ENCODE measurements at places on chromosomes 6 and 20. TPM values are rescaled to one million over a fixed set of nuclear protein-coding genes. Genes with fewer than 3 reads are reported as not detected.

DNA sequence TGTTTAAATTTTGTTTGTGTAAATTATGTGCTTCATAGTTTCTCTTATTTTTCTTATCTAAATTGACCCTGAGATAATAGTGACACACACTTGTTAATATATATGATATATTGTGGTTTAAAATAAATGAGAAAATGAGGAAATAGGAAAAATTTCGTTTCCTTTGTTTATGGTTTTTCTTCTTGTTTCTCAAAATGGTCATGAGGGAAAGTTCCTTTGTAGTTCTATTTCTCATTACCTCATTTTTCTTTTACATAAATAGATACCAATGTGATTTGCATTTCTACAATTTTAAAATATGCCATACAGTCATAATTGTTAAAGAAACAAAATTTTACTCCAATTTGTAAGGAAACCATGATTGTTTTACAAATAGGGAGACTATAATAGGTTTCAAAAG, 9.2 kb downstream of the OR2A4 start:
- H3K4me3 ChIP-seq: no peak overlapping the region
- H3K27ac ChIP-seq: no peak overlapping the region
- no peaks in the 10 kb centered on the region for H3K4me1 ChIP-seq
- no peaks in the 10 kb centered on the region for H3K27me3 ChIP-seq
- H3K36me3 ChIP-seq: no peaks in the 10 kb centered on the region

DNA sequence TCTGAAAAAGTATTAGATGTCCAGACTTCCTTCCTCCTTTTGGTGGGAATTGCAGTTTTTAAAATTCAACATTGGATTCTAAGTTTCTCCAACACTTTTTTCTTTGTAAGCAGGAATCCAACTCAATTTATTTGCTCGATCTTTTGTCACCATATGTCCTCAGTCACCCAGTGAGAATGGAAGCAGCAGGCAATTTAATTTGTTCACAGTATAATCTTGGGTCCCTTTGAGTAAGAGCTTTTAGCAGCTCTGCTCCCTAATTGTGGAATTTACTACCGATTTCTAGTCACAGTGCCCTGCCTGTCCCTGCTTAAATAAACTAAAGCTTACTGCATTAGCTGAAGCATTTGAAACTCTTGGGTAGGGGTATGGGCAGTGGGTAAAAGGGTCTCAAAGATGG, 98.6 kb downstream of the BTBD3 start:
- H3K4me3 ChIP-seq: no peak overlapping the region
- H3K36me3 ChIP-seq: no peaks in the 10 kb centered on the region
- H3K27me3 ChIP-seq: no peaks in the 10 kb centered on the region
- no peaks in the 10 kb centered on the region for H3K4me1 ChIP-seq
- H3K27ac ChIP-seq: no peak overlapping the region
- DNase-seq: no peak

DNA sequence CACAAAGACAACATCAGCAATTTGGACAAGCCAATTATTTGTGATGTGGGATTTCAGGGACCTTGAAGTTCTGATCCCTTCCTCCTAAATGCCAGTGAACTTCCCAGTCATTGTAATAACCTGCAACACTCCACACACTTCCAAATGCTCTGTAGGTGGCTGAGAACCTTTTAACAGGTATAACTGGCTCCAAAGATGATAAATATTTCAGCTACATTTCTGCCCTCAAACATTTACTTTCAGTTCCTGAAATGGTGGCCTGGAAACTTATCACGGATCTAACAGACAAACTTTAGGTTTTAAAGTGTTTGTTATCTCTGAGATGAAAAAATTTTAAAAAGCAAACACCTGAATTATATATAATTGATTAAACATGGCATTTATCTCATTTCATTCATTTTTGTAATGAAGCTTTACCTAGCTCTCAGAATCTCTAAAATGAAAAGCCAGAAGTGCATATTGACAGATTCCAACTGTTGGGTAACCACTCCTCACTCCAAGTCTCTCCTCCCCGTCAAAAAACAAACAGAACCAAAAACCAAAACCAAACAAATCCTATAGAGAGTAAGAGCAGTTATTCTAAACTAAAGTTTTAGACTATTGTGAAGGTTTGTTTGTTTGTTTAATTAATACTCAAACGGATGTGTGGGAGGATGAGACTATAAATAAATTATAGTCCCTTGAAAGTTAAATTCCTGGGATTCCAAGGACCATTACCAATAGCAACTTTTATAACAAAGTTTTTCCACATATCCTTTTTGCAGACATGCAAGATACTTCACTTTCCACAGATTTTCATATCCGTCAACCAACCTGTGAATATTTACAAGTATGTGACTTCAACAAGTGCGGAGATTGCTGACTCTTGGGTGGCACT, 12.4 kb upstream of the KIAA0408 start:
- no peak overlapping the region for H3K4me3 ChIP-seq
- no peak for DNase-seq
- H3K27ac ChIP-seq: no peak overlapping the region
- no peaks in the 10 kb centered on the region for H3K36me3 ChIP-seq

The TNFRSF6B gene
- total RNA-seq: 5.9 TPM

DNA sequence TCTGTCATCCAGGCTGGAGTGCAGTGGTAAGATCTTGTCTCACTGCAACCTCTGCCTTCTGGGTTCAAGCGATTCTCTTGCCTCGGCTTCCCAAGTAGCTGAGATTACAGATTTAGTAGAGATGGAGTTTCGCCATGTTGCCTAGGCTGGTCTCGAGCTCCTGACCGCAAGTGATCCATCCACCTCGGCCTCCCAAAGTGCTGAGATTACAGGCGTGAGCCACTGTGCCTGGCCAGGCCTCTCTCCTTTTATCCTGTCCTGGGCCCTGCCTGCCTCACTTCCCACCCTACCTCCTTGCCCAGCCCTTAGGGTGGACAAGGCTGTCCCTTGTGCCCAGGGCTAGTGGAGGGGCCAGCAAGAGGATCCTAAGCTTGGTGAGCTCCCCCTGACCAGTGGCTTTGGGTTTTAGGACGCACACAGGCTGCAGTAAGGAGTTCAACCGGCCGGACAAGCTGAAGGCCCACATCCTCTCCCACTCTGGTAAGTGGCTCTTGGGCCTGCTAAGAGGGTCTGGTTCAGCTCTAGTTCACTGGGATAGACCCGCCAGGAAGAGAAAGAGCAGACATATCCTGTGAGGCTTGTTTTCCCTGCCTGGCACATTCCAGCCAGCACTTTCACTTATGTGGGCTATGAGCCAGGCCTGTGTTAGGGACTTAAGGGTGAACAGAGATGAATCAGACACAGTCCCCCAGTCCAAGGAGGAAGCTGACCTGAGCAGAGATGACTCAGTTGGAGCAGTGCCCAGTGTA, 21.9 kb upstream of the CHMP4B start:
- peak; percentile 63 for DNase-seq
- no peak overlapping the region for H3K4me3 ChIP-seq
- no peaks in the 10 kb centered on the region for H3K27me3 ChIP-seq
- H3K27ac ChIP-seq: no peak overlapping the region
- no peaks in the 10 kb centered on the region for H3K4me1 ChIP-seq

The CHRNA4 gene
- total RNA-seq: not detected

DNA sequence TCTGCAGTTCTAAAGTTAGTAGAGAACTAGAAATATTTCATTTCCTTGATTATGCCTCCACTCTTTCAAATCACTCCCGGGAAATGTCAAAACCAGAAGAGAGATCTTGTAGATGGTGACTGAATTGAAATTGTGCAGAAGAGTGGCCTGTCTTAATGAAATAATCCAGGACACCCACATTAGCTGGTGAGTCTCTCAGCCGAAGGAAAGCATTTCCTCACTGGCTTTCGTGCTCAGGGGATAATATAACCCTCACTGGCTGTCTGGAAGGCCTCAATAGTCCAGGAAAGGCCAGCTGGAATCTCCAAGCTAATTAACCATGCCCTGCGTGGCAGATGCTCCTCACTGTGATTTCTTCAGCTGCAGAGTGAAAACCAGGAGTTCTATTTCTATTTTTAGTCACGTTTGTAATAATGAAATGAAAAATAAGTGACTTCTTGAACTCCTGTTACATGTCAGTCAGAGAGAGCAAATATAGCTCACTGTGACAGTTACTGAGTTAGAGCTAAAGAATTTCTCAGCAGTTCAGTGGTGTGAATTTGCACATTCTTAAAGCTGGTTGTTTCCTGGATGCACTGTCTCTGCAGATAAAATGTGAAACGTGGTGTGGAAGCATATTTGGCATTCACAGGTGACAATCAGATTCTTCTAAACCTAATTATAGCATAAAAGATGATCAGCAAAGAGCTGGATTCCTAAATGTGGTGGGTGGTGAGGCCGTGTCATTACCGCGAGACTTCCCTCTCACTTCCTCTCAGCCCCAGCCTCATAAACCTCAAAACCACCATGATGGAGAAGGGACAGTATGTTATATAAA, 211.7 kb downstream of the LMBRD1 start:
- H3K36me3 ChIP-seq: no peaks in the 10 kb centered on the region
- DNase-seq: no peak
- no peaks in the 10 kb centered on the region for H3K27me3 ChIP-seq
- H3K27ac ChIP-seq: no peak overlapping the region
- H3K4me3 ChIP-seq: no peak overlapping the region
- H3K4me1 ChIP-seq: no peaks in the 10 kb centered on the region

DNA sequence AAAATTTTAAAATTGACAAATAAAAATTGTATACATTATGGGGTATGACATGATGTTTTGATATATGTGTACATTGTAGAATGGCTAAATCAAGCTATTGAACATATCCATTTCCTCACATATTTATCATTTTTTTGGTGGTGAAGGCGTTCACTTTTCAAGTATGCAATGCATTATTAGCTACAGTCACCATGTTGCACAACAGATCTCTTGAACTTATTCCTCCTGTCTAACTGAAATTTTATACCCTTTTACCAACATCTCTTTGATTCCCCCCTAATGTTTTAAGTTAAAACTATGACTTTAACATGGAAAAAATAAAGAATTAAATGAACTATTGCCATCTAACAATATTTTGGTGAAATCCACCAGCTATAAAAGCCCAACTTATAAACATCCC, 65.2 kb upstream of the UST start:
- no peaks in the 10 kb centered on the region for H3K27me3 ChIP-seq
- H3K4me1 ChIP-seq: no peaks in the 10 kb centered on the region
- DNase-seq: no peak
- H3K4me3 ChIP-seq: no peak overlapping the region
- H3K36me3 ChIP-seq: no peaks in the 10 kb centered on the region

GRCh38 chr6:21420926-21421325, 172.6 kb upstream of the SOX4 start:
- no peaks in the 10 kb centered on the region for H3K27me3 ChIP-seq
- no peak overlapping the region for H3K4me3 ChIP-seq
- no peaks in the 10 kb centered on the region for H3K36me3 ChIP-seq
- no peak overlapping the region for H3K27ac ChIP-seq

The PLCB4 gene
- 18.1 TPM for total RNA-seq

- DNase-seq: no peak
- no peak overlapping the region for H3K27ac ChIP-seq
- no peaks in the 10 kb centered on the region for H3K4me1 ChIP-seq
- no peaks in the 10 kb centered on the region for H3K36me3 ChIP-seq
- no peaks in the 10 kb centered on the region for H3K27me3 ChIP-seq
These were observed 55.5 kb downstream of the PDE7B start for GRCh38 chr6:135906972-135907465.

The MYB gene
- 0.87 TPM for total RNA-seq

GRCh38 chr6:16257999-16258708, 19.8 kb downstream of the GMPR start:
- DNase-seq: no peak
- no peak overlapping the region for H3K4me3 ChIP-seq
- H3K27me3 ChIP-seq: no peaks in the 10 kb centered on the region
- H3K36me3 ChIP-seq: no peaks in the 10 kb centered on the region
- H3K27ac ChIP-seq: peak overlapping the region; percentile 53
- H3K4me1 ChIP-seq: peaks cover 4% of the 10 kb centered on the region

DNA sequence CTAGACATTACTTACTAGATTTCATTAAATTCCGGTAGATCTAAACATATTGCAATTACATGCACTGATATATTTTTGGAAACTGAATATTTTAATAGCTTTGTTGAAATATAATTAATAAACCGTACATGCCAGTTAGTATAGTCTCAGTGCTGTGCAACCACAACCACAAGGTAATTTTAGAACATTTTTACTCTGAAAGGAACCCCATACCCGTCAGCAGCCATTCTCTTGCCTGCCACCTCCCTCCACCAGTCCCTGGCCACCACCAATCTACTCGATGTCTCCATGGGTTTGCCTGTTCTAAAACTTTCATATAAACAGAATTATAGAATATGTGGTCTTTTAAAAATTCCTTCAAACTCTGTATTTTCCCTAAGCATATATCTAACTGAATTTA, 293.9 kb downstream of the THBS2 start:
- no peaks in the 10 kb centered on the region for H3K27me3 ChIP-seq
- H3K36me3 ChIP-seq: no peaks in the 10 kb centered on the region
- no peaks in the 10 kb centered on the region for H3K4me1 ChIP-seq
- DNase-seq: no peak

The BTN3A1 gene
- total RNA-seq: 40.7 TPM

The PAX1 gene
- total RNA-seq: not detected

- no peak overlapping the region for H3K4me3 ChIP-seq
- H3K27me3 ChIP-seq: no peaks in the 10 kb centered on the region
- no peak for DNase-seq
- H3K36me3 ChIP-seq: no peaks in the 10 kb centered on the region
- H3K27ac ChIP-seq: no peak overlapping the region
These were observed 25.2 kb downstream of the PREX1 start for GRCh38 chr20:48802647-48803046.

The TTK gene
- total RNA-seq: 0.45 TPM

- no peak for DNase-seq
- H3K27me3 ChIP-seq: no peaks in the 10 kb centered on the region
- H3K36me3 ChIP-seq: peaks cover 13% of the 10 kb centered on the region
- no peak overlapping the region for H3K27ac ChIP-seq
- no peaks in the 10 kb centered on the region for H3K4me1 ChIP-seq
These were observed 41.5 kb downstream of the MYH7B start for GRCh38 chr20:34997131-34997561.

The EPB41L1 gene
- total RNA-seq: 47.1 TPM

- no peak overlapping the region for H3K4me3 ChIP-seq
- H3K4me1 ChIP-seq: peaks cover 6% of the 10 kb centered on the region
- no peak for DNase-seq
- no peak overlapping the region for H3K27ac ChIP-seq
These were observed 677.6 kb downstream of the KIF16B start for GRCh38 chr20:15895560-15896084.

DNA sequence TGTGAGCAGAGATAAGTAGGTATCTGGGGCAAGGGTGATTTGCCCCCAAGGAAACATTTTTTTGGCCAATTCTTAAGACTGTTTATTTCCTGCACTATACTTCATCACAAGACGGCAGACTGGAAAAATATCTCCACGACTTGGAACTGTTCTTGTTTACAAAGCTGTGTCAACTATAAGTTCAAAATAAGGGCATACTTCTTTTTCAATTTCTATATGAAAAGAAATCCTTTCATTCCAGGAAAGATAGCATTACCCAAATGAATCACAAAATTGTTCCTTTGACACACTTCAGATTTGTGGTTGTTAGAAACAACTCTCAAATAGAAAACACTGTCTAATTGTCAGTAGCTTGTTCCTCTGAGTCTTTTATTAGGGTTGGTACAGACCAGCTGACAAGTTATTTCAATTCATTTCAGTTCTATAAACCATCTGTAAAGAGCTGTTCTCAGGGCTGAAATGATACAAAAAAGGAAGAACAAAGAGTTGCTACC, 212.9 kb upstream of the PRDM1 start:
- H3K27ac ChIP-seq: no peak overlapping the region
- no peaks in the 10 kb centered on the region for H3K36me3 ChIP-seq
- no peak overlapping the region for H3K4me3 ChIP-seq

Data from aorta (tissue), 5 donors.